ENCODE measurements at places on chromosomes 6 and 20. TPM values are rescaled to one million over a fixed set of nuclear protein-coding genes. Genes with fewer than 3 reads are reported as not detected.

The RAB44 gene
- total RNA-seq, result under 0.01 TPM

The AIF1 gene
- total RNA-seq, result not detected

The CST7 gene
- total RNA-seq, result not detected

The FYN gene
- total RNA-seq, result 59.3 TPM

The NINL gene
- 16.3 TPM for total RNA-seq

The ENTPD6 gene
- 56.5 TPM for total RNA-seq
